Left lobe of liver (tissue), 2 donors: ENCODE measurements at places on chromosomes 6 and 20. TPM values are rescaled to one million over a fixed set of nuclear protein-coding genes. Genes with fewer than 3 reads are reported as not detected.

The ZSCAN31 gene
- 2.4 TPM for total RNA-seq

The CCM2L gene
- total RNA-seq, result 1.5 TPM

The DUSP15 gene
- total RNA-seq, result 0.38 TPM

The GTSF1L gene
- not detected for total RNA-seq

The TRIM15 gene
- total RNA-seq, result 3.0 TPM

The LRRC73 gene
- total RNA-seq, result 0.40 TPM

The TGM3 gene
- 0.25 TPM for total RNA-seq

The TMX4 gene
- 30.5 TPM for total RNA-seq

The KHDC1L gene
- not detected for total RNA-seq

The SNX5 gene
- total RNA-seq, result 29.2 TPM

- DNase-seq, result peak; percentile 84
Observed at GRCh38 chr6:144285798-144286502, 815 bp downstream of the UTRN start.

DNA sequence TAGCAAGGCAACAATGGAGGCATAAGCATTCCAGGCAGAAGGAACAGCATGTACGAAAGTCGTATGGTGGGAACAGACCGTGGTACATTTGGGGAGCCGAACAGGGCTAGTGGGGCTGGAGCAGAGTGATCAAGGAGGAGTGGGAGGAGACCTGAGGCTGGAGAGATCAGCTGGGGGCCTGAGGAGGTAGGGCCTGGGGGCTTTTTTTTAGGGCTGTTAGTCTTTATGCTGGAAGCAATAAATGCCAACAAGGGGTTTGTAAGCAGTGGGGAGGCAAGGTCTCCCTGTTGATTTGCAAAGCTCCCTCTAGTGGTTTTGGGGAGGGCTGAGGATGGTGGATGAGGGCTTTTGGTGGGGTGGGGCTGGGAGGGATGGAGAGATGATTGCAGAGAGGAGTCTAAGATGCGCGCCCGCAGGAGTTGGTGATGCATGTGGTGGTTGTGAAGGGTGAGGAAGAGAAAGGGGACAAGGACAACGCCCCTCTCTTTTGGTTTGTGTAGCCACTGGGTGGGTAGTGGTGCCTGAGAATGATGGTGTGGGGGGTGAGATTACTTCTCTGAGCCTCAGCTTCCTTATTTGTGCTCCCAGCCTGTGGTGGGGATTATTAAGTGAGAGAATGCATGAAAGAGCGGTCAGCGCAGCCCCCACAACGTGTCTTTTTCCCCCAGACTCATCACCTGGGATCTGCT lies 74.1 kb upstream of the TOX2 start:
- peak; percentile 31 for DNase-seq

DNA sequence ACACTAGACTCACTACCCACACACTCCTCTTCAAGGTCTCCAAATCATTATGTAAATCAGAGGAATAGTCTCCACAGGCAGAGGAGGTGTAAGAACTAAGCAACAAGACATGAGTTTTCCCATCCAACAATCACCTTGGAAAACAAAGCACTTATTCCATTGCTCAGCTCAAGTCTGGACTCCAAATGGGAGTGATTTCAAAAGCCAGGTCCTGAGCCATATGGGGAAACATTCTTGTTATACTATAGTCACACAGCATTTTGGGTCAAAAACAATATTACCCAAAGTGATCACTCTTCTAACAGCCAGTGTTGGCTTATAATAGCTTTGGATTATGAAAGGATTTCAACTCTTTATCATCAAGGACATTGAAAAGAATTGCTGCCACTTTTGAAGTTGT lies 3.6 kb upstream of the PRPH2 start:
- no peak for DNase-seq

DNA sequence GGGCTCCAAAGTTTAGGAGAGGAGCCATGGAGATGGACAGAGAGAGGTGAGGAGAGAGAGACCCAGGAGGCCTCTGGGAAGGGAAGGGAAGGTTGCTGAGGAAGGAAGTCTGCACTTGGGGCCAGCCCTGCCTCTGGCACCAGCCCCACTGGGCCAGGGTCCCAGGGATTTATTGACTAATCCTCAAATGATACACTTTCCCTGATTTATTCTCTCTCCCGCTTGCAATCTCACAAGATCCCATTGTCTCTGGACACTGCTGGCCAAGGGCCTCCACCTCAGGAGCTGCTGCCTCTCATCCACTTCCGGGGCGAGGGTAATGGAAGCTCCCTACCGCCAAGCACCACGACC lies 43.6 kb upstream of the FOXP4 start:
- DNase-seq, result no peak

DNA sequence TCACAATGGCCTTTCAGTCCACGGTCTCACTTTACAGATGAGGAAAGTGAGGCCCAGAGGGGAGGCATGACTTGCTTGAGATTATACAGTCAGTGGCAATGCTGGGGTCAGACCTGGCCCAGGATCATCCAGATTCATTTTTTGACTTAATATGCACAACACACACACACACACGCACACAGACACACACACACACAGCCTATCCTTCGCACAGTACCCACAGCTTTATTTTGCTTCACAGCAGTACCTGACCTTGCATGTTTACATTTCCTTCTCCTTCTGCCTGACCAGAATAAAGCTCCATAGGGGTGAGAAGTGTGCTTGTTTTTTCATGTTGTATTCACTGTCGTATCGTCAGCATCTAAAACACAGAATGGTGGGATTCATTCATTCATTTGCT lies 79.8 kb downstream of the VEGFA start:
- no peak for DNase-seq

- DNase-seq, result peak; percentile 79
Observed at GRCh38 chr6:150866147-150866990, 867 bp downstream of the MTHFD1L start.

DNA sequence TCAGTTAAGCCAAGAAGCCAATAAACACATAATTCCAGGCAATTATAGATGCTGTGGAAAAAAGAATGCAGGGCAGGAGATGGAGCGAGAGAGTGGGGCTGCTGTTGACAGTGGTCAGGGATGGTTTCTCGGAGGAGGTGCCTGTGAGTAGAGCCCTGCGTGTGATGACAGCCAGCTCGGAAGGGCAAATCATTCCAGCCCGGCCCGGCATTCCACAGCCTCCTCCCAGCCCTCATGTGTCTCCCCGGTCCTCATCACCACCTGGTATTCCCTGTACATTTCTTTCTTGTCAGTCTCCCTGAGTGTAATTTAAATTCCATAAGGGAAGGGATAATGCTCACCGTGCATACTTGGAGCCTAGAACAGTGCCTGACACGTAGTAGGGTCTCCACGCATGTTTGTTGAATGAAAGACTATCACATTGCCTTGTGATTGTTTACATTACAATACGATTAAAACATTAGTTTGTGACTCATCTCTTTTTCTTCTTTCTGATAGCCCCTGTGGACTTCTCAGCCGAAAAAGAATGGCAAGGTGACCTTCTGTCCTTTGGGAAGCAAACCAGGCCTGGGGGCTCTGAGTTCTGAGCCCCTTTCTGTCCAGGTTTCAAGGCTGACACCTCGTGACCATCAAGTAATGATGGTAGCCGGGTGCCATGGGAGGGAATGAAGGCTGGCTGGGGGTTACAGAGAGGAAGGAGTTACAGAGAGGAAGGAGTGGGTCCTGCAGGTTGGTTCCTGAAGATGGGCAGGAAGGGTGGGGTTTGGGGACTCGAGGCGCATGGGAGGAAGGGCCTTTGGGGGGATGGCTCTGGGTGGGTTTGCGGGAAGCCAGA lies 379.5 kb upstream of the SULF2 start:
- DNase-seq, result no peak

DNA sequence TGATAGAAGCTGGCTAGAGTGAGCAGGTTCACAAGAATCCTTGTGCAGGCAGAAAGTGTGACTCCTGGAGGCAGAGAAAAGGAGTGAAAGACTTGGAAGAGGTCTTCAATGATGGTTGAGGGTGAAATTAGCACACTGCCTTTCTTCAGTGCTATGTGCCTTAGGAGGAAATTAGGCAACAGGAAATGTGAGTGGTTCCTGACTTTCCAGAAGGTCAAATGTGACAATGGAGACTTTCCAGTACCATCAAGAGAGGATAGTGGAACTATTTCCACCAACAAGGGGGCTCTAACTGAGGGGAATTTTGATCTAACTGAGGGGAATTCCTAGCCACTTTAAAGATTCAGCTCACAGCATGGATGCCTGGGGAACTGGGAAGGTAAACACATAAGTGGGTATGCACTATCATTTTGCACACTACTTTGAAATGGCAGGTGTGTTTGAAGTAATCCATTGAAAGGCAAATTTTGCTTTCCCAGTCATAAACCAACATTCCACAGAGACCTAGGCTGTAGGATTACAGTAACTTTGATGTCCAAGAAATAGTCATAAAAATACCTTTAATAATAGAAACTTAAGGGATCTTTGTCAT lies 90.0 kb downstream of the PERP start:
- no peak for DNase-seq

DNA sequence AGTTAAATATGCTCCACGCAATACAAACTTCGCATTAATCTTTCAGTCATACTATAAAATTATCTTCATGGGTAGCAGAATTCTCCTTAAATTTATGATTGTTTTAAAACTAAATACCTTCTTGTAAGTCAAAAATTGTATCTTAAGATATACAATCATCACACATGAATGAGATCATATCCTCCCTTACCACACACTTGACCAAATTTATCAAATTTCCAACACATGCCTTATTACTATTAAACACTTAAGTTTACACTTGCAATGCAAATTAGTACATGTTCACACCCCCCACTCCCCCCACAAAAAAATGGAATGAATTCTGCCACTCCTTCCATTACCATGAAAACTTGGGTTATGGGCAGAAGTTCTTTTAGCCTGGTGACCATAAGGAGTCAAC lies 13.8 kb downstream of the RANBP9 start:
- DNase-seq, result no peak

- DNase-seq, result no peak
Observed at GRCh38 chr6:25404091-25404490, 124.9 kb downstream of the CARMIL1 start.

GRCh38 chr6:31681135-31681671 lies 336 bp upstream of the LY6G5C start:
- no peak for DNase-seq

DNA sequence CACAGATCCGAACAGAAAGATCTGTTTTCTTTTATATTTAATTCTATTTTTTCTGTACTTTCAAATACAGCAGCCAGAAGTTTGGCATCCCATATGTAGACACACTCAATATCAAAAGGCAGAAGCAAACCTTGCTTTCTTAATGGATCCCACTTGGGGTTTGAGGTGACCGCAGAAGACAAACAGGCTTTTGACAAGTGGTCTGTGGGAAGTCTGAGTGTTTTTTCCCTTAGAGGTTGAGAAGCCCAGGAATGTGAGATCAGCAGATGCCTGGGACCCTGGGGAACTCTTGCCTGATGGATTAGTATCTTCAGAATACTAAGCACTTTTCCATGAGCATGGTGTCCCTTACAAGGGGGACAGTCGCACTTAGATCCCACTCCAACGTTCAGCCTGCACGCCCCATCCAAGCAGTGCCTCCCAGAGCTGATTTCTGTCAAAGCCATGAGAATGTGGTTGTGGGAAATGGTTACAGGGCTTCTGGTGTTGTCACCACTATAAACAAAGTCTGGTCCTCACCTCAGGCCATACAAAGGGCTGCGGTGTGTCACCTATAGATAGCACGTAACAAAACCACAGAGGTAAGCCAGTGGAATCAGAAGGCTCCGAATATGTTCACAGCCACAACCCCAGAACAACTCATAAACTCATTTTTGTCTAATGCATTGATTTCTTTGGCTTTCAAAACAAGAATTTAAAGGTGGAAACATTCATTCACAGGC lies 12.7 kb downstream of the IL17F start:
- DNase-seq, result no peak

GRCh38 chr20:50652702-50653294 lies 38.5 kb downstream of the RIPOR3 start:
- DNase-seq, result no peak

- no peak for DNase-seq
Observed at GRCh38 chr6:112413780-112414179, 66.7 kb downstream of the RFPL4B start.

DNA sequence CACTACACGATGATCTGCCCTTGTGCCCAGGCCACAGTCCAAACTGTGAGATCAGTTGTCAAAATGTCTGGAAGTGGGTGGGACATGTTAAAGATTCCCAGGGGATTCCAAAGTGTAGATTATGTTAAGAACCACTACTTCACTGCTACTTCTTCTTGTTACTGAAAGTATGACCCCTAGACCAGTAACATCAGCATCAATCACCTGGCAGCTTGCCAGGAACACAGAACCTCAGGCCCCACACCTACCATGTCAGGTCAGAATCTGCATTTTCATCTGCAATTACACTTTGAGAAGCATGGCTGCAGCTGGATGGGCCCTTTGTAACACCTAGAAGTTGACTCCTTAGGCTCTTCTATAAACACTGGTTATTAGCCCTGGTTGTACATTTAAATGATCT lies 36.1 kb downstream of the RFPL4B start:
- DNase-seq, result no peak

GRCh38 chr6:98800866-98801265 lies 33.5 kb upstream of the POU3F2 start:
- no peak for DNase-seq

DNA sequence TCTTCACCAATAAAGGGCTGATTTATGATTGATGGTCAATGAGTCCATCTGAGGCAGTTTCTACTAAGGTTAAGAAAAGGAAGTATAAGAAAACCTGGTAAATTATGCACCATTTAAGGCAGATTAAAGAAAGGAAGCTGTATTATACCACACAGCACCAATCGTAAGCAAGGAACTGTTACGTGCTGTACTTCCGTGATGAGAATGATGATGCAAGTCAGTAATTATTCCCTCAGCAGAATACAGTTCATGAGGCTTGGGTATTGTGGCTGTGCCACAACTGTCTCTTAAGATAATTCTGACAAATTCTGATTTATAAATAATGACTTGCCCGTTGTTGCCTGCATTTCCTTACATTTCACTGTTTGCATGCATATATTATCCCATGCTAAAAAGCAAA lies 699.0 kb downstream of the HDGFL1 start:
- DNase-seq, result no peak

DNA sequence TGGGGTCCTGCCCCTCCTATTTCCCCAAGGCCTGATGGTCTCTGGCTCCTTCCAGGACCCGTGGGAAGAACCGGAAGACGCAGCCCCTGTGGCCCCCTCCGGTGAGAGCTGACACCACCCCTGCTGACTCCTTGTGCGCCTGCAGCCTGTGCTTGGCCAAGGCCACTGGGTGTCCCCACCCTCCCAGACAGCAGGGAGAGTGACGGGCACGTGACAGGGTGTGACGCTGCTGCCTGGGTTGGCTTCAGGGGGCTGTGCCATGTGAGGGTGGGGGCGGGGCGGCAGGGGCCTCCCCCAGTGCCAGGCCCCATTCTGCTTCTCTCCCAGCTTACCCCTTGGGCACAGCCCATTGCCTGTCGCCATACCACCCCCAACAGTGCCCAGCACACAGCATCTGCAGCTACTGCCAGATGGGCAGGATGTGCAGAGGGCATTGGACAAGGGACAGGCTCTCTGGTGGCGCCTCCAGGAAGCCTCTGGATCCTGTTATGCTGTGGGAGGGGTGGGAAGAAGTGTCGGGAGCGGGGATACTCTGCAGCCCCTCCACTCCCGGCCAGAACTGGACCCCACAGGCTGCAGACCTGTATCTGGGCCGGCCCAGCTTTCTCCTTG lies 2.9 kb downstream of the BIRC7 start:
- DNase-seq, result no peak

- no peak for DNase-seq
Observed at GRCh38 chr6:148521586-148521985, 178.9 kb downstream of the SASH1 start.

- DNase-seq, result no peak
Observed at GRCh38 chr20:35568645-35569044, 26.8 kb downstream of the ERGIC3 start.
